ENCODE measurements at places on chromosomes 3 and 15.

DNA sequence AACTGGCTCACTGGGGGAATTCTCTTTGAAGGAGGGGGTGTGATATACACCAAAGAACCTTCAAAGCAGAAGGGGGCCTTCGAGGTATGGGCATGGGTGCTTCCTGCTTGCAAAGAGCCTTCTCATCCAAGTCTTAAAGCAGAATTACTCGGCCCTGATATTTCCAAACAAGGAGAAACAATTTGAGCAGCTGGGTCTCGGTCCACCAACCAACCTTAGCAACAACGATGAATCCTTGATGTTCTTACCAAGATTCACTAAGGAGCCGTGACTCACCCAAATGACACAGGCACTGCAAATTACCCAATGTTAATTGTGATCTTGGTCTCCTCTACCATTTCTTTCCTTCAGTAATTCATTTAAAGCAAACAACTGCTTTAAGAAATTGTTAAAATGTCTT lies 7.7 kb downstream of the HOMER2 start:
- peak; percentile 35 for DNase-seq

DNA sequence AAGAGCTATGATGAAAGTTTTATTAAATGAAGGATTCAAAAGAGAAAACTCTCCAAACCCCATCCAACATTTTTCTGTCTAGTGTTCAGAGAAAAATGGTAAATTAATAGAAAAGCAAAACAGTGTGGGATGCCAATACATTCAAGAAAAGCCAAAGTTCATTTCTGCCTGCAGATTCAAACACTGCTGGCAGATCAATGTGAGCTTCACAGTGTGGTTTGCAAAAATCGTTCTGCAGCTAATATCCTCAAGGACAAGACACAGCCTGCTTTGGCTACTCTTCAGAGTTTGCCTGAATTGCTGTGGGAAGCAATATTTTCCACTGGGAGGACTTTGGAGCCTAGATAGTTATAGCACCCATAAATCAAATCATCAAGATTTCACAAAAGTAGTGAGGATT lies 619.9 kb upstream of the SUCLG2 start:
- DNase-seq, result no peak

GRCh38 chr15:89379251-89379695 lies 44.6 kb upstream of the POLG start:
- DNase-seq, result no peak

DNA sequence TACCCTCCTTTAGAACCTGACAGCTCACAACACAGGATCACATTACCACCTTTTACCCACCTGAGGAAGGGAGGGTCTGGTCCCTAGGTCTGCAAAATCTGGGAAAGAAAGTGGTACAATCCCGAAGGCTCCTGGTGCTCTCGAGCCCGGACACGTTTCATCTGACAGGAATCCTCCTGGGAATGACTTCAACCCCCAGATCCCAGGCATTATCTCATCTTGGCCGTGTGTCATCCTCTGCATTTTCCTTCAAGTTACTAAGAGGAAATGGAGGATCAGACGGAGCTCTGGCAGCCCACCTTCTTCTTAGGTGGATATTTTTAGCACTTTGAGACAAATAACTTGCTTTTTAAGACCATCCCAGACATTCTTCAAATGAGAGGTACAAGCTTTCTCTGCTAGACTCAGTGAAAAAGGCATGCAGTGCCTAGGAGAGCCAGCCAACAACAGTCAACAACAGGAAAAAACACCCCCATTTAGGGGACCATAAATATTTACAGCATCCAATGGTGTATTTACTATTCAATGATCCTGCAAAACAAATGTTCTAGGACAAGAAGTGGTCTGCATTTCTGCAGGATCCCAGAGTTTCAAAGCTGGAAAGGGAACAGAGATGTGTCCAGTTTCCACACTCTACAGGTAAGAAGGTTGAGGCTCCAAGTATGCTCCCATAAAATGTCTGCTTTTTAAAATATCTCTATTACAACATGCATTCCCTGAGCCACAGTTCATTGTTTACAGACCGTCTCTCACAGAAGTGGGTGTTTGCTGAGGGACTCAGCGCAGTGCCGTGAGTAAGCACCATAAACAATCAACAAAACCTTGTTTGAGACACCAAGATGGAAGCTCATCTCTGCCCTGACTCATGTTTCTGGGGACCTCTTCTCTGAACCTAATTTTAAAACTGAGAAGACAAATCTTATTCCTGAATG lies 38.3 kb upstream of the ARHGEF3 start:
- peak; percentile 83 for DNase-seq

GRCh38 chr3:134317106-134317947 lies 56.9 kb downstream of the AMOTL2 start:
- DNase-seq, result peak; percentile 73

DNA sequence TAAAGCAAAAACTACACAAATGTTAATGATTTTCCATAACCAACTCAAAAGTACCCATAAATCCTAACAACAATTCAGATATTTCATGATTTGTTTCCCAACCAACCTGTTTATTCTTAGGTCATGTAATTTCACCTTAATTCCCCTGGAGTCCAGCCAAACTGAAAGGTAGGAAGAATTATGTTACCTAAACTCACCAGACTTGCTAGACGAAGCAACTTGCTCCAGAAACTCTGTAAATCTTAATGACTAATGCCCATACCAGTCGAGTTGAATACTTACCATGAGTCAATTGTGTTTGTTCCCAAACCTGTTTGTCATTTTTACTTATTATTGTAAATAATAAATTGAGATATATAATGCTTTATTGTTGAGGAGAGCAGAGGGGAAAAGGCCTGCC lies 1030.0 kb downstream of the TBL1XR1 start:
- DNase-seq, result no peak

GRCh38 chr3:168044049-168044448 lies 51.7 kb downstream of the GOLIM4 start:
- no peak for DNase-seq

DNA sequence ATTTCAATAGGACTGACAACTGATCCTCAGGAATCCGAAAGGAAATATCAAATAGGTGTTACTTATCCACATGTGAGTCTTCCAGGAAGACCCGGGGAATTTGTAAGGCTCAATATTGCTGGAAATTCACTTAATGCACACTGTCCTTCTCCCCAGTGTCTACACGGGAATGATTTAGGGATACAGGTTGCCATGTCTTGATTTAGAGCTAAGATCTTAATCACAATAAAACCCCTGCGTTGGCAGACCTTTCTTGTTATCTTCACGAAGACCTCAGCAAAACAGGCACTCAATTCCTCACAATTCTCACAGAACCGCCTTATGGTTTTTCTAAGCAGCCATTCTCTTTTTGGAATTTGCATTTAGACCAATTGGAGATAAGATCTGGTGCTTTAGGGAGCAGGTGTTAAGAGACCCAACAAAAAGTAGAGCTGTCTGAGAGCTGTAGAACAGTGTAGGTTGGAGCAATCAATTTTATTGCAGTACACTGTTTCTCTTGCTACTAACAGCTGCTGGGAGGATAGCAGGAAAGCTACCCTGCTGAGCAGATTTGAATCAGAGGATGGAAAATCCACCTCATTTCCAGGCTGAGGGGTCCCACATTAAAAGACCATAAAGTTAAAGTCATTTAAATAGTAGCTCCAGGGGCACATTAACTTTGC lies 925.7 kb downstream of the EPHA3 start:
- DNase-seq, result no peak

DNA sequence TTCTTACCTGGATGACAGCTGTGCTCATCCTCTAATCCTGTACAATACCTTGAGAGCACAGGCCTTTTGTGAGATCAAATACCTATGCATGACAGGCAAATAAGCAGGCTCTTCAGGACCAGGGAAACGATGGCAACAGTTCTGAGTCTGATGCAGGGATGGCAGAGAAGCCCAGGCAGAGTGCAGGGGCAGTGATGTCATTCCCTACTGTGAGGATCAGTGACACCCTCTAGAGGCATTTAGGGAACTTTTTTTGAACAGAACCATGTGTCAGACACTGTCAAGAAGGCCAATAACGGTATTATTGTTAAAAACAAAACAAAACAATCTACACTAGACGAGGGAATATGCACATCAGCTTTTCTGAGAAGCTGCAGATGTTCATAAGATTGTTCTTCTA lies 314.8 kb upstream of the CTDSPL start:
- peak; percentile 49 for DNase-seq

GRCh38 chr15:78712797-78713515 lies 71.9 kb upstream of the CHRNB4 start:
- DNase-seq, result no peak

DNA sequence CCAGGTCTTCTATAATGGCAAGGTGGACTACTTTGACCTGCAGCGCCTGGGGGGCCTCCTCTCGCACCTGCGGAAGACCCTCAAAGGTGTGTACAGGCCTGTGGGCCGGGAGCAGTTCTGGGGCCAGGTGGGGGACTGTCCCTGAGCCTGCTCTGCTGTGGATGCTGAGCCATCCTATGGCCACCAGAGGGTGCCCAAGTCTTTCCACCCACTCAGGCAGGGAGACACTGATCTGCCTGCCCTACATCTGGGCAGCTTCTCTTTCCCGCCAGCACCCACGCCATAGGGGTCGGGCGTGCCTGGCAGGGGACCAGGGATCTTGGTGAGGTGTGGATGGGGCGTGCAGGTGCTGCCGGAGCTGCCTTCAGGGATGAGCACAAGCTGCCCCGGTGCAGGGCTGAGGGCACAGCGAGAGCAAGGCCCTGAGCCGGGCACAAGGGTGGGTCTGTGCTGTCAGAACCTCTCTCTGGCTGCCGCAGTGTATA lies 14.1 kb downstream of the RNF123 start:
- peak; percentile 64 for DNase-seq

DNA sequence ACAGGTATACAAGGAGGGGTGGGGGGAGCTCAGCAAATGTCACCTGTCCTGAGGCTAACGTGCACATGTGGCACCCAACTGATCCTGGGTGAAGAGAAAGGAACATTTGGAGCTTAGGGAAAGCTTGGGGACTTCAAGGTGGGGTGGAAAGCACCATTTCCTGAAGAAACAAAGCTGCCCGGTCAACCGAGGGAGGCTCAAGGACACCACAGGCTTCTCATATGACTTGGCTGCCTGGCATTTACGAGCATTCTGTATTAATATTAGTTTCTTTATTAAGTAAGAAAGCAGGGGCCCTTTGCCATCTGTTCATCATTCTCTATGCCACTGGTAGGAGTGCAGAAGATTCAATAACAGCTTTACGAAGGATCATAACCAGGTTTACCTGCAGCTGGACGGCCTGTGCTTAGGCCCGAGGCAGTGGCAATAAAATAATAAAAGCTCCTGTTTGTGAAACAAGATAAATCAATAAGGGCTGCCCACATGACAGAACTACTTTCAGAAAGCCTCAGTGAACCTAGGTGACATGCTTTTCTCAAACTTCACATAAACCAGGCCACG lies 54.0 kb downstream of the ETV5 start:
- no peak for DNase-seq
